Posterior cingulate gyrus (tissue), 11 donors: ENCODE measurements at places on chromosomes 11 and 22.
A peak's percentile ranks its signal among the peaks of the same experiment; 100 is the strongest.

DNA sequence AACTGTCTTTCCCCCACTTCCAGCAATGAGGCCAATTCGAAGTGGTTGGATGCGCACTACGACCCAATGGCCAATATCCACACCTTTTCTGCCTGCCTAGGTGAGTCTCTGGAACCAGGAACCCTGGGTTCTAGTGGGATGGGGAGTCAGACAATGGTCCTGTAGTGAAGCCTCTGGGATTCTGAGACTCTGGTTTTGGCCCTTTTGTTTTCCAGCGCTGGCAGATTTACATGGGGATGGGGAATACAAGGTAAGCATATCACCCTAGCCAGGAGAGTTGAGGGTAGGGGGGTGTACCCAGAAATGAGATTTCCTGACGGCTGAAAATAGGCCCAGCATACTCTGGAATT is 530 bp downstream of the BBS1 start:
- no peak for DNase-seq

DNA sequence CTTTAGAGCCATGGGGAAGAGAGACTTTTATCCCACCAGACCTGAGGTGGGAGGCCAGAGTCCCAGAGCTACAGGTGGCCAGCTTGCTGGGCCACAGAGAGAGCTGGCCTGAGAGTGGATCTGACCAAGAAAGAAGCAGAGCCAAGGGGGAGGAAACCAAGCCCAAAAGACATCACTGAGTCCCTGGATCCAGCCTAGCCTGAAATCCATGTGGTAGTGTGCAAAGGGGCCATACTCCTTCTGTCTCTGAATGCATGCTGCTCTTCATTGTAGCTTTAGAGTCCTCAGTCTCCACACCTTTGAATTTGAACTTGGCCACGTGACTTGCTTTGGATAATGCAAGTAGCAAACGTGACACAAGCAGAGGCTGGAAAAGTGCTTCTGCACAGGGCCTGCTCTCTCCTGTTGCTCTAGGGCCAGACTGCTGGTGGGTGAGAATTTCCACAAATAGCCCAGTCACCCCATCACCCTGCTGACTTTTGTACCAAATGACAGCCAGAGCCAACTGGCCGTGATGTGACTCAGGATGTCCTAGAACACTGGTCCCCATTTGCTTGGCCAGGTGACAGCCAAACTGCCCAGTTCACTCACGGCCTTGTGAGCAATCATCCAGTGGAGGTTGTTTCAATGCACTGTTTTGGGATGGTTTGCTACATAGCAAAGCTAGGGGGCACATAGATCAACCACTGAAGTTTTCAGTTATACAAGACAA is 93.6 kb downstream of the DHCR7 start:
- DNase-seq, result no peak

DNA sequence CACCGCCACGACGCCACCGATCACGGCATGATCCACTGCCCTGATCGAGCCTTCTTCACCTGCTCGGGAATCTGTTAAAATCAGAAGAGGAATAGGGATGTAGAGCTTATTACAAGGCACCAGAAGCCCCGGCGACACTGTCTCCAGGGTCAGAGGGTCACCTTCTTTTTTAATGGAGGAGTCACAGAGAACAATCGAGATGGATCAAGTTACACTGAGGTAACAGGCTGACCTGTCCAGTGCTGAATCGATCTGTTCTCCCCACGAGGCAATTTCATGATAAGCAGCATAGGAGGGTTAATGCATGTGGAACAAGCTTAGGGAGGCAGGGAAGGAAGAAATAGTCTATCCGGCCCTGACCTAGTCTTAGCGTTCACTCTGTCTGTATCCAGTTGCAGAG is 325.5 kb downstream of the CADM1 start:
- no peak for DNase-seq

DNA sequence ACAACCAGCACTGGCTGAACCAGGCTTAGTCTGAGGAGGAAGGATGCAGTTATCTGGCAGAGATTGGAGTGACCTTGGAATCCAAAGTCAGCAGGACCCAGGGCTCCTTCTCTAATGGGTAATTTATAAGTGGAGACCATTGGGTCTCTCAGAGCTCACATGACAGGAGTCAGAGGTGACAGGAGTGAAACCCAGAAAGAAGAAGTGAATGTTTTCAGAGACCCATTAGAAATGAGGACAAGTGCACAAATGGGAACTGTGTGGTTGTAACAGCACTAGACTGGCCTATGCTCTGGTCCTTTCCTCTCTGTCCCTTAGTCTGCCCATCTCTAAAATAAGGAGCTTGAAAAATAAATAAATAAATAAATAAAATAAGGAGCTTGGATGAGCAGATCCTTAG is 107.4 kb downstream of the SERGEF start:
- no peak for DNase-seq

GRCh38 chr11:87908086-87908485 is 267.2 kb downstream of the RAB38 start:
- DNase-seq, result no peak

- no peak for DNase-seq
Observed at GRCh38 chr11:71240865-71241691, 11.3 kb downstream of the SHANK2 start.

GRCh38 chr22:44274918-44275630 is 37.7 kb downstream of the SHISAL1 start:
- no peak for DNase-seq

DNA sequence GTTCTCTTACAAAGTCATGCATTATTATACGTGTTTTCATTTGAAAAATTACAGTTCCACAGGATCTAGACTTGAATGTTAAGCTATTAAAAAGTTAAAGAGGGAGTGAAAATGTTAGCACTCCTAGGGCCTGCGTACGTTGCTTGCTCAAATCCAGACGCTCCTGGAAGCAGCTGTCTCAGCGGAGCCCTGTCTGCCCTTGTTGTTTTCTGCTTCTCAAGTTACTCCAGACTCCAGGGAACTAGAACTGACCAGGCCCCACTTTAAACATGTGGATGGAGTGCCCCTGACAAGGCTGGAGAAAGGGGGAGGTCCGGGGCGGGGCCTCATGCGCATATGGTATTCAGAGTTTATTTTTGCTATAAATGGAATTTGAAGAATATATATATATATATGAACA is 9.6 kb downstream of the PARVB start:
- DNase-seq, result no peak

- DNase-seq, result peak; percentile 16
Observed at GRCh38 chr11:68970921-68971636, 9.7 kb downstream of the MRGPRD start.

- no peak for DNase-seq
Observed at GRCh38 chr11:123683428-123684170, 29.2 kb upstream of the SCN3B start.

DNA sequence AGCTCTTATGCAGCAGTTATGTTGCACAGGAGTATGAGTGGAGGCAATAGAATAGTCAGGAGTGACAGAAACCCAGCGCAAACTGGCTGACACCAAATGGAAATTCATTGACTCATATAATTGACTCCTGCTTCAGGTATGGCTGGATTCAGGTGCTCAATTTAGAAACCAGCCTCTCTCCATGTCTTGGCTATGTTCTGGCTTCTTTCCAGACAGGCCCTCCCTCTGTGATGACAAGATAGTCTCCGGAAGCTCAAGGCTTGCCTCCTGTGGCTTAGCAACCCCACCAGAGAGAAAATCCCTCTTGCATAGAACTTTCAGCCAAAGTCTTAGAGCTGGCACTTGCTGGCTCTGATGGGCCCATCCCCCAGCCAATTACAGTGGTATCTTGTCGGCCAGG is 28.1 kb upstream of the MN1 start:
- DNase-seq, result no peak

DNA sequence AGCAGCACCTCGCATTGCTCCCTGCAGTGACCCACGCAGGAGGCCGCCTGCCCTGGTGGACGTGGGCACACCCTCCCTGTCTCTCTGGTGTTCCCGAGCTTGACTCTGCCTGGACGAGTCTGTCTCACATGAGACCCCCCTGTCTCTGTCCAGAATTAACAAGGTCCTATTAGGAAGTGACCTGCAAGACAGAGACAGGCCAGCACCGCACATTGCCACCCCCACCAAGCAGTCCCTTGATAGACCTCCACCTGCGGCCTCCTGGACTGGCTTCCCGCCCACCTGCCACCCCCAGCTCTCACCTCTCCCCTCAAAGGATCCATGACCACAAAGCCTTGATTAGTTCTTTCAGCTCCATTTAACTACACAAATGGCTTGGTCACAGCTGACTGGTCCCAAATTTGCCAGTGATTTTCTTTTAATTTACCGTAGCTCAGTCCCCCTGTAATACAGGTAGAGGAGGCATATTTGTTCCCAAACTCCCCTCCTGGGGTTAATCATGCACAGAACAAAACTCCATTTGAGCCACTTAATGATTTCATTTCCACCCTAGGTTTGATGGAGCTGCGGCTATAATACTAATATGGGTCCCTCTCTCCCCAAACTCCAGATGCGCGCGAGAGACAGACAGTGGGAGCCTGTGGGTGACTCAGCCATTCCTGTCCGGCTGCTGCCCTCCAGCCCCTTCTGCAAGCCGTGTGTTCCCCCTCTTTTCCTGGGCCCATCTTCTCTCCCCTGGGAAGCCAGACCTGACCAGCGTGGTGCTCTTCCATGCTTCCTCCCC is 11.2 kb downstream of the SPATA19 start:
- DNase-seq, result no peak

DNA sequence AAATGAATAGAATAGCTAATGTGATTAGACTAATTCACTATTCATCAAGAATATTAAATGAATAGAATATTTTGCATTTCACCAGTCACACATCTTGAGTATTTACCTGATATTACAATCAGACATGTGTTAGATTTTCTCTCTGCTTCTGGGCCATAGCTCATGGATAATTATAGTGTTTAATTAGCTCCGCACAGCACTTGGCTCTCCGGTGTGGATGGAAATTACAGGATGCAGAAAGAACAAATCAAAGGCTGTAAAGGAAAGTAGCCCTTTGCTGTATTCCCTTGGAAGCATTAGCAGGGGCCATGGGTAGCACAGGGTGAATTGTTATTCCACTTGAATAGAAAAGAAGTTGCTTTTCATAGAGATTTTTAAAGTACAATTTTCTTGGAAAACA is 320.3 kb upstream of the SORL1-AS1 start:
- no peak for DNase-seq

GRCh38 chr11:75547617-75548058 is 14.4 kb upstream of the SERPINH1 start:
- DNase-seq, result no peak

GRCh38 chr11:58058276-58059006 is 27.7 kb downstream of the OR6Q1 start:
- DNase-seq, result peak; percentile 82

DNA sequence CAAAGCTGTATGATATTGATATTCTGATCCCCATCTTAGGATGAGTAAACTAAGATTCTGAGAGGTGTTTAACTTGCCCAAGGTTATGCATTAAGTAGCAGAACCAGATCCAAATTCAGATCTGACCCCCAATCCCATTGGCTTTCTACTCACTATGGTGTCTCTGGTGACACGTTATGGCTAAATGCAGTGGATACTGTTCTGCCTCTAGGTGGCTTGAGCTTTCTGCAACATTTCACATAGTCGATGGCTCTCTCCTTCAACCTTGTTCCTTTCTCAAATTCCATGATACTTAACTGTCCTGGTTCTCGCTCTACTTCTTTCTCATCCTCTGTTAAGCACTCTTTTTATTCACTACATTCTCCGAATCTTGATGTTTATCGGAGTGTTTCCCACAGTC is 9.4 kb downstream of the C11orf97 start:
- DNase-seq, result no peak

GRCh38 chr11:101082813-101083212 is 46.8 kb downstream of the PGR start:
- DNase-seq, result no peak

DNA sequence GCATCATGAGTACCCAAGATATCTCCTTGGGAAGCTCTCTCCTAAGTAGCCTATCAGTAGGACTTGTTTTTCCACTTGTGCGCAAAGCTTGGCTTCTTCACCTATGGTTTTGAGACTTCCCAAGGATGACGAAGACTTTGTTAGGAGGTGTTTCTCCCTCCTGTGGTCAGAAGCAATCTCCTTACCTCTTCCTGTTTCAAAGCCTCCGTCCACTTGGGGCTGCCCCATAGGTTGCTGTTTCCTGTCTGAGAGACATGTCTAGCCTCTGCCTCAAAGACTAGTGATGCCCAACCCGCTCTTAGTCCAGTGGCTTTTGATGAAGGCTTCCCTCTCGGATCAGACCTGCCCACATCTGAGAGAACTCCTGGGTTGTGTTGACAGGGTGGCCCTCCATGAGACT is 92.9 kb downstream of the TRAF6 start:
- no peak for DNase-seq

DNA sequence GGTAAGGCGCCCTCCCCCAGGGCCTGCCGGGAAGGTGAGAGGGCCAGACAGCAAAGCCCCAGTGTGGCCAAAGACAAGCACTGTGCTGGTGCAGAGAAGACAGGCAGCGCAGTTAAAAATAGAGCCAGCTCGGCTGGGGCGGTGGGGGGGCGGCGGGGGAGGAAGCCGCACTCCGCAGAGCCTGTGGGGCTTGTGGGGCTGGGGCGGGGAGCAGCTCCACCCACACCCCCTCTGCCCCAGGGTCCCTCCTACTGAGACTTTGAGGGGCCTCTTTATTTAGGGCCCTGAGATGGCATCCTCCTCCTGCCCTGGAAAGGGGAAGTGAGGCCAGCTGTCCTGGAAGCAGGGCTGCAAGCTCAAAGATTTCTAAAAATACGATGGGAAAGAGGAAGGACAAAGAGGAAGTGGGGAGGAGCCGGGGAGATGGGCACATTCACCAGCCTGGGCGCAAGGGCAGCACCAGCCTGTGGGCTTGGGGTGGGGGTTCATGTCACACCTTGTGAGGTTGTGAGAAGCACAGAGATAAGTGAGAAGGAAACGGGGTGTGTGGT is 2.6 kb downstream of the CYTH4 start:
- no peak for DNase-seq

DNA sequence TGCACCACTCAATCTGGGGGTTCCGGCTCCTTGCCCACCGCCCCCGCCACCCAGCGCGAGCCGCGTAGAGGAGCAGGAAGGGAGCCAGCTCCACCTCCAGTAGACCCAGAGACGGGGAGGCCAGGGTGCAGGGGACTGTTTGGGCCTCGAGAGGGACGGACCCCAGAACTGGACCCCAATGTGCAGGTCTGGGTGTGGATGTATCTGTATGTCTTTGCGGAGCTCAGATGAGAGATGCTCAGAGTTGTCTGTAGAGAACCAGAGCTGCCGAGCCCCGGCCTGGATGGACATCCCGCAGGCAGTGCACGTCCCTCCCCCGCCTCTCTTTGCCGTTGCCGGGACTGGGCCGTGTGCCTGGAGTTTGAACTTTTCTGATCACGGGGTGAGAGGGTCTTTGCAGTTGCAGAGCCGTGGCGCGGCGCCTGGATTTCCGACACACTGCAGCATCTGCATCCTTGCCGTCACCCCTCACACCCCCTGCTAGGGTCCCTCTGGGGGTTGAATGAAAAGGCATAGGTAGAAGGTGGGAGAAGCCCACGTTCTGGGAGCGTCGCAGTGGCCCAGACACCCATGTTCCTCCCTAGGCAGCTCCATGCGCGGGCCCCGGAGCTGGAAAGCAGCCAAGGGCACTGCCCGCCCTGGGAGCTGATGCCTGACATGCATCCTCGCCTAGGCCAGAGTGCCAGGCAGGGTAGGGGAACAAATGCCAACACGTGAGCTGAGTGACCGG is 105.2 kb downstream of the KCNQ1 start:
- no peak for DNase-seq

GRCh38 chr11:94128291-94128745 is 323 bp upstream of the PANX1 start:
- DNase-seq, result no peak

GRCh38 chr11:72070491-72070890 is 9.9 kb downstream of the NUMA1 start:
- no peak for DNase-seq

- peak; percentile 77 for DNase-seq
Observed at GRCh38 chr11:111514216-111515031, at the start of gene HOATZ. HOATZ (plus strand) TSS chr11:111514778; CDS start chr11:111514785, 7 bp downstream.

- DNase-seq, result no peak
Observed at GRCh38 chr22:36419177-36419911, 31.6 kb upstream of the MYH9 start.

- no peak for DNase-seq
Observed at GRCh38 chr11:706957-707816, 1.2 kb downstream of the EPS8L2 start.
